Stimulated activated CD8-positive, alpha-beta memory T cell treated with anti-CD3 and anti-CD28 coated beads, Interleukin-15, amount 100 ng/mL, for 24 hours (primary cell): ENCODE measurements at places on chromosomes 4 and X.

DNA sequence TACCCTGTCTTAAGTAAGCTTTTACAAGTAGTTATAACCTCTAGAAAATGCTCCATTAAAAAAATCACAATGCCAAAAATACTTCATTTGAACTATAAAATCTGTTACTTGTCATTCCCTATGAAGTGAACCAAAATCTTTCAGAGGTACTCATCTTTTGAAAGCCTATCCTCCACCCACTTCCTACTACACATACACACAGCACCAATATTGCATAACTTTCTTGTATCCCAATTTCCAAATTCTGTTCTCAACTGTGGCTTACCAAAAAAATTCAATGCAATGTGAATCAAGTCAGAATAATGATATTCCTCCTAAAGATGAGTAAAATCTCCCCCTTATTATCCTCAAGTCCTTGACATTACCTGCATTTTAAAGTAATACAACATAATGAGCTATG, 15.9 kb downstream of the DHX15 start:
- DNase-seq: no peak

- DNase-seq: no peak
These were observed 57.8 kb downstream of the APBB2 start for GRCh38 chr4:41156574-41156973.

GRCh38 chrX:110163488-110163887, 154.4 kb downstream of the AMMECR1 start:
- no peak for DNase-seq

DNA sequence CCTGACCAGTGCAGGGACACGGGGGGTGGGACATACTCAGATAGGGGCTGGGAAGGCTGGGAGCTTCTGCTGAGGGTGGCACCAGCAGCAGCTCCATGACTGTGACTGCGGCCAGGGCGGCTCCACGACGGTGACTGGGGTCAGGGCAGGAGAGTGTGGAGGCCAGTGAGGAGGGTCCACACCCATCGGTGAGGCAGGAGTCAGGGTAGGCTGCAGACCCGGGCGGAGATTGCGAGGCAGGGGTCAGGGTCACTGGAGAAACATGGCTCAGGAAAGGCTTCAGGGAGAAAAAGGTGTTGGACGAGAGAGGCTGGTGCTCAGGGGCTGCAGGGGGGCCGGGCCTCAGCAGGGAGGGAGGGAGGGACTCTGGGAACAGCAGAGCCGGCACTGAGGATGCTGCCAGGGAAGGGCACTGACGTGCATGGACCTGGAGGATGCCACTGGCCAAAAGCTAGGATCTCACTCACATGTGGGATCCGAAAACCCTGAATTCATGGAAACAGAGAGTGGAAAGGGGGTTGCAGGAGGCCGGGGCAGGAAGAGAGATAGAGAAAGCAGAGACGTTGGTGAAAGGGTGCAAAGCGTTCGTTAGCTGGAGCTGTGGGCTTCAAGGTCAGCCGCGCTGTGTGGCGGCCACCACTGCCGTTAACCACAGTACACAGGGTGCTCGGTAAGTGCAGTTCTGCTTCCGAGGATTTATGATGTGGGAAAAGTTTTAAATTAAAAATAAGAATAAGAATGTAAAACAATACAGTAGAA, 22.0 kb downstream of the ATP5ME start:
- no peak for DNase-seq

DNA sequence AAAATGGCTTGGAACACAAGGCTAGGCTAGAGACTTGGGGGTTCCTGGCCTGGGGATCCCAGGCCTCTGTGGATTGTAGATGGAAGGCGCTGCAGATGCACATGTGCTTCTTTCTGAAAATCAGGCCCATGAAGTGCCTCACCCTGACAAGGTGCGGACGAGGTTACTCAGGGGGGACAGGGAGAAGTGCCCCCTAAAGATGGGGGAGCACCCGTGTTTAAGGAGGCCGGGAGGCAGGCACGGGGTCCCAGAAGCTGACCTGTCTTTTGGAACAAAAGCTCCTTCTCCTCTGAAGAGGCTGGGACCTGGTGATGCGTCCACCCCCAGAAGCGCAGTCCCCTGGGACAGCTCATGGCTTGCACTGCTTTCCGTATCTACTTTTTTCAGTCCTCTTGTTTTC, 2.4 kb downstream of the PDZD4 start:
- no peak for DNase-seq

GRCh38 chr4:113449410-113449974, 312.0 kb downstream of the CAMK2D start:
- no peak for DNase-seq

DNA sequence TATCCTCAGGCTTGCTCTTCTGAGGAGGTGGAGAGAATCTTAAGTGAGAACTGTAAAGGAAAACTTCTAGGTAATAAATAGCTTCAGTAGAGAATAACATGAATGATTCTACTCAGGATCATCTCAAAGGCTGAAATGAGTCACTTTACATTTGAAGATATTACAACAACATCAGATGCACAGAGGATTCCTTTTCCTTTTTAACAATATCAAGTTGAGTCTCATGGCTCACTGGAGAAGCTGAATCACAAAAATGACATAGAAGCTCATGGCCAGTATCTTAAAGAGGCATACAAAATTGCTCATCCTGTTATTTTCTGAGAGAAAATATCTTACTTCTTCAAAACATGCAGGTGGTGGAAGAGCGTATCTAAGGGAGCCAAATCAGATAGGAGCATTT, 72.5 kb upstream of the EMCN start:
- no peak for DNase-seq

GRCh38 chr4:31983246-31983645, 1263.1 kb downstream of the PCDH7 start:
- DNase-seq: no peak

DNA sequence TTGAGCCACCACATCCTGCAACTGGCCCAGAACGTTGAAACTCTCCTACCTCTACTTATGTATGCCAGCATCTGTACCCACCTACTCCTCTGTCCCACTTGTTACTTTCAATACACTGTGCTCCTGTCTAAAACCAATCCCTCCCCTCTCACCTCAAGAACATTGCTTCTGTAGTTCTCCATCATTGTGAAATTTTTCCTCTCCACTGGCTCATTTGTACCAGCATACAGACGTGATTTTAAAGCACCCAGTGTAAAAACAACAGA, 25.5 kb upstream of the USO1 start:
- no peak for DNase-seq

DNA sequence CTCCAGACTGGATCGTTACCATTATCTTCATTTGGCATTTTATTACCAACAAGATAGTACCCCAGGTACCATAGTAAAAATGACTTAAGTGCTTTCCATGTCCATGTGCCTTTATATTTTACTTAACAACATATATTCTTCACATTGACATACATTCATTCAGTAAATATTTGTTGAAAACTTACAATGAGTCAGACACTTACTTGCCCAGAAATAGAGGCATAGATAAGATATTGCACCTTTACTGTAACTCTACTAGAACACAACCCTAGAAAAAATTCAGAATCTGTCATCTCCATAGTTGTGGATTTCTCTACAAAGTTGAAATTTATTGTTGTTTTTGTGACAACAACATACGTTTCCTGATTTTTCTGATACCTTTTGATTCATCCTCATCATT, 640.6 kb downstream of the RPA4 start:
- no peak for DNase-seq

DNA sequence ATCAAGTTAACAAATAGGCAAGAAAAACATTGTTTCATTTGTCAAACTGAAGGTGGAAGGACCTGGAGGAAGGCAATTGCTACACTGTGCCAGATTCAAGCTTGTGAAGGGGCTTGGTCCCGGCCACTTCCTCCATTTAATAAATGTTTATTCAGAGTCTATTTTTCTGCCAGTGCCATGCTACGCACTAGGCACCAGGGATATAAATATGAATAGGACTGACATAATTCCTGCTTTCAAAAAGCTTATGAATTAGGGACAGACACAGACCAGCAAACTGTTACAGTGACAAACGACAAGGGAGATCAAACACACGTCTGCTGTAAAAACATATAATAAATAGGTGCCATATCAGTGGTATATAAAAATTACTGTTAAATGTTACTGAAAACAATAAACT, 571 bp downstream of the TLR6 start:
- DNase-seq: no peak

GRCh38 chrX:39576041-39576872, 521.5 kb downstream of the BCOR start:
- DNase-seq: no peak

GRCh38 chrX:112687189-112687691, 7.5 kb upstream of the LHFPL1 start:
- no peak for DNase-seq

- no peak for DNase-seq
These were observed 82.8 kb upstream of the LIMCH1 start for GRCh38 chr4:41455206-41455605.

GRCh38 chr4:4673070-4673469, 131.2 kb upstream of the STX18 start:
- no peak for DNase-seq

GRCh38 chr4:109094056-109094455, 208.4 kb downstream of the COL25A1 start:
- DNase-seq: no peak

GRCh38 chrX:124217304-124218251, 114.9 kb upstream of the TEX13D start:
- no peak for DNase-seq

GRCh38 chr4:42309361-42310260, 87.7 kb upstream of the SHISA3 start:
- no peak for DNase-seq

GRCh38 chr4:80713409-80713808, 317.1 kb upstream of the BMP3 start:
- no peak for DNase-seq

GRCh38 chr4:1512738-1513660, 106.8 kb upstream of the NKX1-1 start:
- DNase-seq: peak; percentile 53

DNA sequence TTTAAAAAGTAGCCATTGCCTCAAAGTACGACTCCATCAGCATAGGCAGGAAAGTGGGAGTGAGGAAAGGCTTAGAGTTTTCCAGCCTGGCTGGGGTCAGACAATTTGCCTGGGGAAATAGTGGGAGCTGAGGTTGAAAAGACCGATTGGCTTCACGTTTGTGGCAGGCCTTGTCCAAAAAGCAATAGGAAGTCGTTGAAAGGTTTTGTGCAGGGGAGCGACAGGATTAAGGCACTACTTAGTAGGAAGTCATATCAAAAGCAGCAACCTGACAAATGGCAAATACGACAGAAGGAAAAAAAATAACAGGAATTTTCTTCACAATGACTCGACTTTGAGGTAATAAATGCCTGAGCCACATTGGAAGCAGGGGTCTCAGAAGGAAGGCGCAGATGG, 691 bp upstream of the EREG start:
- DNase-seq: no peak

GRCh38 chrX:67607466-67607865, 63.6 kb downstream of the AR start:
- DNase-seq: no peak

DNA sequence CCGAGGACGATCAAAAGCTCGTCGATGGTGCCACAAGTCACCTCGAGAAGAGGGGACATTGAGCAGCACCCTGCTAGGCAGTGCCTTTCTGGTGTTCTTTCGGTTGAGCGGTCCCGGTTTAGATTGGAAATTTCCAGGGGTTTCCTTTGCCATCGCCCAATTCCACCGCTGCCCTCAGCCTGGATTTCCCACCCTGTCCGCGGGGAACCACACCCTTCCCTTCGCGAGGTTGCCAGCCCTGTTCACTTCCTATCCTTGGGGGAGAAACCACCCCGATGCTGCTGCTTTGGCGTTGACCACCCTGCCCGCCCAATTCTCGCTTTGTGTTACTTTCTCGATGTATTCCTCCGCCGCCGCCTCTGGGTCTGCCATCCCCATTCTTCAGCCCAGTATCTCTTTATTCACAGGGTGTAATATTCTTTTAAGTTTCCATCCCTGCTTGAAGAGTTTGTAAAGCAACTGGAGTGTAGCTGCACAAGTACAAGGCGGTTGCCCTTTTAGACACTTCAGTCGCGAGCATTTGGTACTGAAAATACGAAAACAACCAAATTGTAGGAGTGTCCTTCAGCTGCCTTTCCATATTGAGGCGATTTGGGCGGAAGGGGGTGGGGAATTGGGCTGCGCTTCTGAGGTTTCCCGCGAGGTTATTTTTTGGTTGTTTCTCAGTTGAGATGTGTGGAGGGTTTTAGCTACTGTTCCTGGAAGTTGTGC, 1.1 kb downstream of the OGT start:
- DNase-seq: no peak

- no peak for DNase-seq
These were observed 97.1 kb downstream of the JADE1 start for GRCh38 chr4:128906581-128906980.
